ENCODE measurements at places on chromosomes 5 and 9.

- no peaks in the 10 kb centered on the region for H3K36me3 ChIP-seq
- peak overlapping the region; percentile 84 for H3K4me3 ChIP-seq
- peaks cover 31% of the 10 kb centered on the region for H3K4me1 ChIP-seq
- peak overlapping the region; percentile 80 for H3K27ac ChIP-seq
- H3K27me3 ChIP-seq, result no peaks in the 10 kb centered on the region
- no peak for DNase-seq
Observed at GRCh38 chr9:137130176-137130755, 8.7 kb upstream of the GRIN1 start.

DNA sequence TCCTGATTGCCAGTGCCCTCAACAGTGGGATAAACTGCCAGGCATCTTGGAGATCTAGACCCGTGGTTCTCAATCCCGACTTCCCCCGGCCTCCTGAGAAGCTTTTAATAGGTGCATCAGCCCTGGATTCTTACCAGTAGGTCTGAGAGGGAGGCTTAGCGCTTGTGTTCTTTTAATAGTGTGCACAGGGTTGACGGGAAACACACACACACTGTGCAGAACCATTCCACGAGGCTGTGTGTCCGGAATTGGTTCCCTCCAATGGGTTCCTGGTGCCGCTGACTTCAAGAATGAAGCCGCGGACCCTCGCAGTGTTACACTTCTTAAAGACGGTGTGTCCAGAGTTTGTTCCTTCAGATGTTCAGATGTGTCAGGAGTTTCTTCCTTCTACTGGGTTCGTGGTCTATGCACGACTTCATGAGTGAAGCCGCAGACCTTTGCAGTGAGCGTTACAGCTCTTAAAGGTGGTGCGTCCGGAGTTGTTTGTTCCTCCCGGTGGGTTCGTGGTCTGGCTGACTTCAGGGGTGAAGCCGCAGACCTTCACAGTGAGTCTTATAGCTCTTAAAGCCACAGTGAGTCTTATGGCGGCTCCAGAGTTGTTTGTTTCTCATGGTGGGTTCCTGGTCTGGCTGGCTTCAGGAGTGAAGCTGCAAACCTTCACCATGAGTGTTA lies 46.6 kb upstream of the PRSS3 start:
- H3K4me1 ChIP-seq, result peaks cover 5% of the 10 kb centered on the region
- DNase-seq, result peak; percentile 60
- peaks cover 15% of the 10 kb centered on the region for H3K27me3 ChIP-seq
- no peak overlapping the region for H3K4me3 ChIP-seq

GRCh38 chr9:137900584-137901310 lies 23.2 kb downstream of the CACNA1B start:
- no peaks in the 10 kb centered on the region for H3K4me1 ChIP-seq
- no peaks in the 10 kb centered on the region for H3K36me3 ChIP-seq
- peaks cover 5% of the 10 kb centered on the region for H3K27me3 ChIP-seq
- H3K27ac ChIP-seq, result no peak overlapping the region
- DNase-seq, result no peak
- H3K4me3 ChIP-seq, result no peak overlapping the region

DNA sequence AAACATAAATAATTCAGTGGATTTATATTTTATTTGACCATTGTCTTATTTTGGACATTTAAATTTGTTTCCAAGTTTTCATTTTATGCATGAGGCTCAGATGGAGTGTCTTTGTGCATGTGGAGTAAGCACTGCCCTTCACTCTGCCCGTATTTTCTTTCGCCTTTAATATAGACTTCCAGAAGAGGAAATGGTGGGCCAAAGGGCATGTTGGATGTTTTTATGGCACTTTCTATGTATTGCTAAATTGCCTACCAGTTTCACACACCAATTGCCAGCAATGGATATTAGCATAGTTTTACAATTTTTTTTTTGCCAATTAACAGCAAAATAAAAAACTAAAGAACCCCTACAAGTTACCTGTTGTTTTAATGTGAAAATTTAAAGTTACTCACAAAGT lies 38.4 kb downstream of the ZSWIM6 start:
- no peaks in the 10 kb centered on the region for H3K36me3 ChIP-seq
- H3K4me1 ChIP-seq, result no peaks in the 10 kb centered on the region
- DNase-seq, result no peak
- no peaks in the 10 kb centered on the region for H3K27me3 ChIP-seq

DNA sequence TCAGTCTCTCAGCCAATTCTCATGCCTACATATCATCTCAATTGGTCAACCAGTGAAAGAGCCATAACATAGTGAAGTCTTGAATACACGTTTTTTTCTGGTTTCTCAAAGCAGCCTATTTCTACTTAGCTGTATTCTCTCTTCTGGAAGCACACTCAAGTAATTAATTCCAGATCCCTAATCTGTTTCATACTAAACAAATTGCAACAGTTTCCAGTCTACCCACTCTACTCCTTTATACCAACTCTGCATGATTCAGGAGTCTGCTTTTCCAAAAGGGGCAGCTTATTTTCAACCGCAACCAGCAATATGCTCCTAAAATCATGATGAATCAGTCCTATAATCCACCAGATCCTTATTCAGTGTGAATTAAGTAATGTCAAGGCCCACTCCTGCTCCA lies 211.7 kb downstream of the TLE1 start:
- no peaks in the 10 kb centered on the region for H3K36me3 ChIP-seq
- H3K27me3 ChIP-seq, result no peaks in the 10 kb centered on the region
- no peak overlapping the region for H3K27ac ChIP-seq
- no peak overlapping the region for H3K4me3 ChIP-seq
- no peaks in the 10 kb centered on the region for H3K4me1 ChIP-seq
- DNase-seq, result no peak

GRCh38 chr9:122403381-122404000 lies 32.7 kb downstream of the PTGS1 start:
- no peaks in the 10 kb centered on the region for H3K27me3 ChIP-seq
- H3K27ac ChIP-seq, result no peak overlapping the region
- H3K4me3 ChIP-seq, result no peak overlapping the region
- no peaks in the 10 kb centered on the region for H3K36me3 ChIP-seq
- H3K4me1 ChIP-seq, result no peaks in the 10 kb centered on the region
- DNase-seq, result no peak

- DNase-seq, result no peak
- no peaks in the 10 kb centered on the region for H3K36me3 ChIP-seq
- no peak overlapping the region for H3K27ac ChIP-seq
Observed at GRCh38 chr9:79403495-79403894, 168.3 kb upstream of the TLE4 start.

- peaks cover 5% of the 10 kb centered on the region for H3K27me3 ChIP-seq
- no peak within 1 kb of the TSS for H3K4me3 ChIP-seq
- H3K36me3 ChIP-seq, result no peaks in the 10 kb centered on the region
- H3K4me1 ChIP-seq, result peaks cover 6% of the 10 kb centered on the region
- no peak for DNase-seq
- H3K27ac ChIP-seq, result no peak within 1 kb of the TSS
Observed at GRCh38 chr9:68704814-68705530, at the start of gene PIP5K1B. Gene PIP5K1B, plus strand, starts transcription at chr9:68705240. Its CDS starts 117,375 bp downstream, at chr9:68822615.

- no peaks in the 10 kb centered on the region for H3K4me1 ChIP-seq
- DNase-seq, result no peak
- no peak overlapping the region for H3K4me3 ChIP-seq
- no peaks in the 10 kb centered on the region for H3K27me3 ChIP-seq
Observed at GRCh38 chr5:161562446-161562845, 15.9 kb upstream of the GABRB2 start.

GRCh38 chr9:135152614-135153334 lies 65.3 kb downstream of the OLFM1 start:
- H3K36me3 ChIP-seq, result no peaks in the 10 kb centered on the region
- DNase-seq, result no peak
- H3K27me3 ChIP-seq, result no peaks in the 10 kb centered on the region
- no peak overlapping the region for H3K27ac ChIP-seq

- no peaks in the 10 kb centered on the region for H3K4me1 ChIP-seq
- no peak overlapping the region for H3K27ac ChIP-seq
- no peak for DNase-seq
- no peaks in the 10 kb centered on the region for H3K36me3 ChIP-seq
- peaks cover 4% of the 10 kb centered on the region for H3K27me3 ChIP-seq
Observed at GRCh38 chr9:99368341-99369326, 146.6 kb downstream of the SEC61B start.

DNA sequence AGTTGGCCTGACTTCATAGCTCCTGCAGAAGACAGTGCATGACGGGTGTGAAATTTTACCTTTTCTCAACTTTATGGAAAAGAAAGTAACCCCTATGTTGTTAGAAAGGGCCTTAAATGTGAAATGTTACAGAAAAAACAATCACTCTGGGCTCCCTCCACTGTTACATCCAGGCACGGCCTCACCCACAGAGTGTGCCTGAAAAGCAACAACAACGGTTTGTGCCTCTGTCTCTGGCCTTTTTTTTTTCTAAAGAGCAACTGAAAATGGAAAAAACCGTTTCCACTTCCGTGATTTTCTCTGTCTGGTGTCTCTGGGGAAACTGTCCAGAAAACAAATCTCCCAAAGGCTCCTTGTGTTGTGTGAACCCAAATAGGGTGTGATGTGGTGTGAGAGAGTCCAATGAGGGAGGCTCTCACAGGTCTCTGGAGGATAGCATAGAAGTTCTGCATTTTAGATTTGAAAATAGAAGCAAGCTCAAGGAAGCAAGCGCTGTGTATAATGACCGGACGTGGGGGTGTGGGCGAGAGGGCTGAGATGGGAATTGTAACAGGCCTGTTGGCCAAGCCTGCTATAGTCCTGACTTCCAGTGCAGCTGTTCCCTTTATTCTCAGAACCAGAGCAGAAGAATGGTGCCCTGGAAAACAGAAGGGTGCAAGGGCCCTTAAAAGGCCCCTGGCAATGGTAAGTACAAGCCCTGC lies 221.8 kb upstream of the TUT7 start:
- no peak for DNase-seq
- H3K27ac ChIP-seq, result no peak overlapping the region
- H3K4me1 ChIP-seq, result no peaks in the 10 kb centered on the region

GRCh38 chr5:64487283-64487682 lies 18.5 kb upstream of the RGS7BP start:
- no peak overlapping the region for H3K27ac ChIP-seq
- no peaks in the 10 kb centered on the region for H3K4me1 ChIP-seq
- no peak for DNase-seq
- no peaks in the 10 kb centered on the region for H3K27me3 ChIP-seq

DNA sequence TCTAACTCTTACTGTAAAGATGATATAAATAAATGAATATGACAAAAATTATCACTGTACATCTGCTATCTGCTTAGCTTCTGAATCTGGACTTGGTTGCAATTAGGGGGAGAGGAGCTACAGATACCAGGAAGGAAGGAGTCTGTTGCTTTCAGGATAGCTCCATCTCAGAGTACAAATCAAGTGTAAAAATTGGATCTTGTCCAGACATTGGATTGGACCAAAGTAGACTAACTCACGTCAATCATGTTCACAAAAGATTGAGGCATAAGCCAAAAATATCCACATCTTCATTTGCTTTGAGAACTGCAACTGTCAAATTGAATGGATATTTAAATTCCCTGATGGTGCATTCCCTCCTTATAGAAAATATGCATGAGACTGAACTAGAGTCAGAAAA lies 8.8 kb upstream of the OR1Q1 start:
- no peaks in the 10 kb centered on the region for H3K27me3 ChIP-seq
- no peak for DNase-seq
- H3K4me3 ChIP-seq, result no peak overlapping the region
- no peaks in the 10 kb centered on the region for H3K4me1 ChIP-seq
- no peaks in the 10 kb centered on the region for H3K36me3 ChIP-seq

DNA sequence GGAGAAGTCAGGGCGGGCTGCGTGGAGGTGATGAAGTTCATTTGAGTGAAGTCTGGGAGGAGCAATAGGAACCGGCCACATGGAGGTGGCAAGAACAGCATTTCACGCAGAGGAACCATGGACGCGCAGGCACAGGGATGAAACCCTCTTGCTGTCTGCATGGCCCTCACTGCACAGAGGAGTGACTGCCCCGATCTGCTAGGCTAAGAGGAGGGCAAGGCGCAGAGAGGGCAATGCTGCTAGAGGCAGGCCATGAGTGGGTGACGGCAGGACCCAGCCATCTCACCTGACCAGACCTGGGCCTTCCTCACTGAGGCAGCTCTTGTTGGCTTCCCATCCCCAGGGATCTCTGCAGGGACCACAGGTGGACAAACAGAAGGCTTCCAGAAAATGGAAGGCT lies 90.3 kb downstream of the BARX1 start:
- peaks cover 11% of the 10 kb centered on the region for H3K27me3 ChIP-seq
- no peaks in the 10 kb centered on the region for H3K4me1 ChIP-seq
- no peak for DNase-seq
- H3K4me3 ChIP-seq, result no peak overlapping the region
- H3K36me3 ChIP-seq, result no peaks in the 10 kb centered on the region
- no peak overlapping the region for H3K27ac ChIP-seq

DNA sequence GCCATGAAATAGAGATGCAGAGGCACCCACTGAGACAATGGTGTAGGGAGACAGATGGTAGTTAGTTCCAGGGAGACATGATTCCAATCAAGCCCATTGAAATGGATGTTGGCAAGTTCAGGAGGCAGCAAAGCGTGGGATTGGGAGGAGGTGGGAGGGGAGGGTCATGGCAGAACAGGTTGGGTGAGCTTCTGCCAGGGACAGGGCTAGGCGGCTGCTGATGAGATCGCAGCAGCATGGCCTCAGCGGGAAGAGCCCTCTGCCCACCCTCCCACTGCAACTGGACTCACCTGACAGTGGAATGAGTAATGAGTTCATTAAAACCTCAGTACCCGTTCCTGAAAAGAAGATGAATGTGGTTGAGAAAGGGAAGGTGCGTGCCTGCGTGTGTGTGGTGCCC lies 418.2 kb downstream of the CDK5RAP2 start:
- no peak overlapping the region for H3K27ac ChIP-seq
- H3K27me3 ChIP-seq, result no peaks in the 10 kb centered on the region
- no peak overlapping the region for H3K4me3 ChIP-seq
- no peak for DNase-seq
- H3K4me1 ChIP-seq, result no peaks in the 10 kb centered on the region
- H3K36me3 ChIP-seq, result no peaks in the 10 kb centered on the region

- H3K4me1 ChIP-seq, result no peaks in the 10 kb centered on the region
- no peaks in the 10 kb centered on the region for H3K27me3 ChIP-seq
- no peak for DNase-seq
- no peaks in the 10 kb centered on the region for H3K36me3 ChIP-seq
Observed at GRCh38 chr9:94056442-94056974, 27.8 kb upstream of the PTPDC1 start.

- peak; percentile 19 for DNase-seq
- H3K36me3 ChIP-seq, result no peaks in the 10 kb centered on the region
- H3K4me1 ChIP-seq, result no peaks in the 10 kb centered on the region
- H3K4me3 ChIP-seq, result no peak overlapping the region
- H3K27me3 ChIP-seq, result no peaks in the 10 kb centered on the region
Observed at GRCh38 chr9:96441798-96442445, 8.0 kb upstream of the HABP4 start.

DNA sequence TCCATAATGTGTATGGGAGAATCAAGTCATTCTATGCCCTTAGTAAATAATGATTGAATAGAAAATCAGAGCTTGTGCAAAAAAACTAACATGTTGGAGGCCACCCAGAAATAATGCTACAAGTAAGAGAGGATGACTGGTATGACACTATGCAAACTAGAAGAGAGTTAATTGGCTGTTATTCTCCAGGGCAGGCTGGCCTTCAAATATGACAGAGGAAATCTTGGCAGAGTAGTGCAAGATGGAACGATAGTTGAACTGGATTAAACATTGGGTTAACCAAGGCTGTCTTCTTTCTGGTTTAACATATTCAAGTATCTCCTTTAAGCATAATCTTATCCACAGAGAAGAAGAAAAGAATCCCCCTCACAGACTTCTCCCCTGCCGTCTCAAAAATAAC lies 196.1 kb downstream of the MPDZ start:
- H3K4me1 ChIP-seq, result no peaks in the 10 kb centered on the region
- no peak overlapping the region for H3K27ac ChIP-seq
- no peak overlapping the region for H3K4me3 ChIP-seq
